CD4-positive, alpha-beta T cell (primary cell): ENCODE measurements at places on chromosomes 4 and X.
A peak's percentile ranks its signal among the peaks of the same experiment; 100 is the strongest.

DNA sequence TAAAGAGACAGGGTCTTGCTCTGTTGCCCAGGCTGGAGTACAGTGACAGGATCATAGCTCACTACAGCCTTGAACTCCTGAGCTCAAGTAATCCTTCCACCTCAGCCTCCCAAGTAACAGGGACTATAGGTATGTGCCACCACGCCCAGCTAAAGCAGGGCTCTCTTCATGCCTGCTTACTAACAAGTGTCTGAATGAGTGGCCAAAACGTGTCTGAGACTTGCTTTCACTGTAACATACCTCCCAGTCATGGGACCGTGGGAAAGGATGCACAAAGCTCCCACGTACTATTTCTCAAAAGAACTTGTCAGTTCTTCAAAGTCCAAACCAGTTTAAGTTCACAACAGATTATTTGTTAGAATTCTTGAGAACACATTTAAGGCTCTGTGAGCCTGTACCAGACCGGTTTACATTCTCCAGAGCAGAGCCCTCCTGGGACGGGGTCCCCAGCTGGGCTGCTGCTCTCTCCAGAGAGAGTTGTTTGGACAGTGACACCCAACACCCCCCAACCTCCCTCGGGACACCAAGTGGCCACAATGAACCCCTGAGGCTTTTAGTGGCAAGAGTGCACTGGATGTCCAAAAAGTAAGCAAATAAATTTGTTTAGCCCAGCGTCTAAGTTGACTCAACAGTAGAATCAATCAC, 24.1 kb downstream of the SH3KBP1 start:
- H3K36me3 ChIP-seq: no peaks in the 10 kb centered on the region
- DNase-seq: no peak
- no peak overlapping the region for H3K4me3 ChIP-seq

DNA sequence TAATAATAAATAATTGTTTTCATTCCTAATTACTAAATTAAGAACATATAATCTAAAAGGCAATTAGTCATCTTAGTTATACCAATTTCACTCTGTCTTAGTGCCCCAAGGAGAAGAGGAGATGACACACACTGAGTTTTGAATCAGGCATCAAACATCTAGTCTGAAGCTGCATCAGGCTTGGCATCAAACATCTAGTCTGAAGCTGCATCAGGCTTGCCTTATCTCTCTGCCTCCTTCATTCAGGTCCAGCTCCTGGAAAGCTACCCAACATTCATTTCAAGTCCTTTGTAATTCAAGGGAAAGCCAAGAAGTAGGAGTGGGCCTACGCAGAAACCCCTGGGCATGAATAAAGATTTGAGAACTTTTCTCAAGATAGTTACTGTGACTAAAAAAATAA, 62.2 kb downstream of the SH3RF1 start:
- H3K4me3 ChIP-seq: no peak overlapping the region
- no peaks in the 10 kb centered on the region for H3K27me3 ChIP-seq
- H3K4me1 ChIP-seq: no peaks in the 10 kb centered on the region
- DNase-seq: no peak

DNA sequence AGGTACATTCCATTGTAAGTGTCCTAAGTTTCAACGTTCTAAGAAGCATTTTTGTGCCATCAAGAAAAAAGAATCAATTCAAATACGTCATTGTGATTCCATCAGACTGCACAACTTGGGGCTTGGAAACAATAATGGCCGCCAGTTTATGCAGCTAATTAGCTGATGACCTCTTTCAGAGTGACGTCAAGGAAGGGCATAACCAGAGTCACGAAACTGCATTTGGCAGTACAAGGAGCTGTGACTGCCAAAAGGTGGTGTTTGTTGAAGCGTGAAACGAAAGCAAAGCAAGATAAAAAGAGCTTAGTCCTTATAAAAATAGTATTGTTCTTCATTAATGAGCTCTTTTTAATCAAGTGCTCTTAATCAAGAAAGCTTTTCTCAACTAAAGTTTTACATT, 81.1 kb upstream of the SH3RF1 start:
- H3K4me3 ChIP-seq: no peak overlapping the region
- no peaks in the 10 kb centered on the region for H3K27me3 ChIP-seq
- no peaks in the 10 kb centered on the region for H3K4me1 ChIP-seq
- no peaks in the 10 kb centered on the region for H3K36me3 ChIP-seq
- no peak for DNase-seq

DNA sequence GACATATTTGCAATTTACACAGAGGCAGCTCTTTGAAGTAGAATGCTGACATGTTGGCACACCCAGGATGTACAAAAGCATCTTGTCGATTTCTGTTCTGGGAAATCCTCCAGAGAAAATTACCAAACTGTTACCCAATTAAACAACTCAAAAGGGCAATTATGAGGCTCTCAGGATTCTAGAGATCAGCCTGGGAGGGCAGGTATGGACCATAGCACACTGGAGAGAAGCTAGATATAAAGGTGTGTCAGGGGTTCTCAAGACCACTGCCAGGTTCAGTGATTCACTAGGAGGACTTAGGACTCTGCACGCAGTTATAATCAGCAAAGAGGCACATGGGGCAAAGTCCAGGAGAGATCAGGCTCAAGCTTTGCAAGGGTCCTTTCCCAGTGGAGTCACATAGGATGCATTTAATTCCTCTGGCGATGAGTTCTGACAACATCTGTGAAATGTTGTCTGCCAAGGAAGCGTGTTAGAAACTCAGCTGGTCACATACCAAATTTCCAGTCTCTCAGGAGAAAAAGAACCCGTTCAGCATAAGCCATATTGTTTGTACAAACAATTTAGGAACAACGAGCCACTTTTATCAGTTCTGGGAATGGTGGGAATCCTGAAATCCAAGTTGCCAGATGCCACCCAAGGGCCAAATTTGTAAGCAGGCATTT, 100.8 kb downstream of the SYTL5 start:
- H3K36me3 ChIP-seq: no peaks in the 10 kb centered on the region
- no peaks in the 10 kb centered on the region for H3K27me3 ChIP-seq
- no peak overlapping the region for H3K27ac ChIP-seq
- H3K4me3 ChIP-seq: no peak overlapping the region
- DNase-seq: no peak

GRCh38 chr4:25104591-25104990, 55.7 kb downstream of the SEPSECS start:
- no peak overlapping the region for H3K4me3 ChIP-seq
- DNase-seq: no peak
- no peaks in the 10 kb centered on the region for H3K4me1 ChIP-seq
- no peaks in the 10 kb centered on the region for H3K27me3 ChIP-seq

DNA sequence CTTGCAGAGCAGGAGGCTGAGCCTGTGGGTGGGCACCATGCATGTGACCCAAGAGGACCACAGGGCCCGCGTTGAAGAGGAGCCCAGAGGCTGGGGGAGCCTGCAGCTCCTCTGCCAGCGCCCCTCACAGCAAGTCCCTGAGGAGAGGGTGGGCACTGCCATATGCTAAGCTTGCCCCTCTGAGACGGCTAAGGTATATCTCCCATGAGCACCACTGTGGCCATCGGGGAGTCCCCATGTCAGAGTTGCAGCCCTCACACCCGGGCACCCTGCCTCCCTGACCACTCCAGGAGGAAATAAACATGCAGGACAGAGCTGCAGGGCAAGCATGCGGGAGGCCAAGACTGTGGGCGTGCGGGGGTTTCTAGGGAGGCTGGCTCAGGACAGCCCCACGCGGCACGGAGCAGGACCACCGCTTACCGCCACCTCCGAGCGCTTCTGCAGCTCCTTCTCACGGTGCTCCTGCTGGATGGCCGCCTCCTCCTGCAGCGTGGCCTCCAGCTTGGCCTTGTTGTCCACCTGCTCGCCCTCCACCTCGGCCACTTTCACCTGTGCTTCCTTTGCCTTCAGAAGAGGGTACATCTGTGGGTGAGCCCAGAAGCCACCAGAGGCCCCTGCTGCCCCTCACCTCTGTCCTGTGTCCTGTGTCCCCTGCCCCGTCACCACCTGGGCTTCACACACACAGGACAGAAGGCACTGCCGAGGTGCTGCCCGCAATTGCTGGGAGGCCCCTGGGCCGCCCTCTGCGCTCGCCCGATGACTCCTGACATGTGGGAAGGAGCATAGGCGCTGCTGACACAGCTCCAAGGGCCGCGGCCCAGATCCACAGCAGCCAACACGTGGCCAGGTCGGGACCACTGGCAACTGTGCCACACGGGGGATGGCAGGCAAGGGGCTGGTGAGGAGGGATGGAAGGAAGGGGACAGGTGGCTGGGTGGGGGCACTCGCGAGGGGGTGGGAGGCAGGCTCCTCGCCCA, 29.8 kb downstream of the FGFR3 start:
- no peak for DNase-seq
- H3K27ac ChIP-seq: no peak overlapping the region
- H3K36me3 ChIP-seq: peaks cover 64% of the 10 kb centered on the region
- H3K27me3 ChIP-seq: no peaks in the 10 kb centered on the region

- no peaks in the 10 kb centered on the region for H3K27me3 ChIP-seq
- H3K36me3 ChIP-seq: peaks cover 22% of the 10 kb centered on the region
- H3K4me1 ChIP-seq: no peaks in the 10 kb centered on the region
These were observed 661 bp upstream of the RBM41 start for GRCh38 chrX:107119283-107119682.

- H3K27me3 ChIP-seq: no peaks in the 10 kb centered on the region
- DNase-seq: no peak
- H3K4me1 ChIP-seq: no peaks in the 10 kb centered on the region
- H3K4me3 ChIP-seq: no peak overlapping the region
- no peaks in the 10 kb centered on the region for H3K36me3 ChIP-seq
- no peak overlapping the region for H3K27ac ChIP-seq
These were observed 1584.8 kb upstream of the ADGRL3 start for GRCh38 chr4:59615316-59615715.

DNA sequence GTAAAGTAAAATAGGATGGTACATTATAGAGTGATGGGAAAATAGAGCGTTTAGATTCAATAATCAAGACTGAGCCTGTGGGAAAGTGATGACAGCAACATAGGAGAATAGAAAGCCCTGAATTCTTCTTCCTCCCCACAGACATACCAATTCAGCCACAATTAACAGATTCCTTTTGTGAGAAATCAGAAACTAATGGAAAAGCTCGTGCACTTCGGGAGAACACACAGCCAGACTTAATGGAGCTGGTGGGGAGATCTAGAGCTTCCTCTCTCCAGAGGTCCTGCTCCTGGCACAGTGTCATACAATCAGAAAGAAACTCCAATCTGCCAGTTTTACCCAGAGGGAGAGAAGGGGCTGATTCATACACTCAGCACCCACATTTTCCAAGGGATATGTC, 676.3 kb upstream of the BOD1L1 start:
- H3K27ac ChIP-seq: no peak overlapping the region
- H3K27me3 ChIP-seq: no peaks in the 10 kb centered on the region
- no peaks in the 10 kb centered on the region for H3K36me3 ChIP-seq
- H3K4me1 ChIP-seq: no peaks in the 10 kb centered on the region
- H3K4me3 ChIP-seq: no peak overlapping the region

DNA sequence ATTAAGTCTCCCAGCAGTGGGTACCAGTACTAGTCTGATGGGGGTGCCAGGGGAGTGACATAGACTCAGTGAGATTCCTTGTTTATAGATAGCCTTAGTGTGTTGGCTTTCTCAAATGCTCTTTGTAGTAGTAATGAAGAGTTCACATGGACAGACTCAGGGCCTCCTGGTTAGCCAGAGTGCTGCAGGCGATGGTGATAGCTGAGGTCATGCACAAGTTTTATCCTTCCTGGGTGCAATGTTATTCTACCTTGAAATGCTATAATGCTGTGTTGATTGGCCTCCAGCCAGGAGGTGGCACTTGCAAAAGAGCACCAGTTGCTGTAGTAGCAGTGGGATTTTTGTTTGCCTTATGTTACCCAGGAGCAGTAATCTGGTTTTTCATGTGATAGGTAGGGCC, 35.5 kb upstream of the ADH4 start:
- DNase-seq: no peak
- H3K27ac ChIP-seq: no peak overlapping the region
- H3K36me3 ChIP-seq: no peaks in the 10 kb centered on the region
- H3K4me1 ChIP-seq: no peaks in the 10 kb centered on the region
- no peak overlapping the region for H3K4me3 ChIP-seq
- H3K27me3 ChIP-seq: no peaks in the 10 kb centered on the region

DNA sequence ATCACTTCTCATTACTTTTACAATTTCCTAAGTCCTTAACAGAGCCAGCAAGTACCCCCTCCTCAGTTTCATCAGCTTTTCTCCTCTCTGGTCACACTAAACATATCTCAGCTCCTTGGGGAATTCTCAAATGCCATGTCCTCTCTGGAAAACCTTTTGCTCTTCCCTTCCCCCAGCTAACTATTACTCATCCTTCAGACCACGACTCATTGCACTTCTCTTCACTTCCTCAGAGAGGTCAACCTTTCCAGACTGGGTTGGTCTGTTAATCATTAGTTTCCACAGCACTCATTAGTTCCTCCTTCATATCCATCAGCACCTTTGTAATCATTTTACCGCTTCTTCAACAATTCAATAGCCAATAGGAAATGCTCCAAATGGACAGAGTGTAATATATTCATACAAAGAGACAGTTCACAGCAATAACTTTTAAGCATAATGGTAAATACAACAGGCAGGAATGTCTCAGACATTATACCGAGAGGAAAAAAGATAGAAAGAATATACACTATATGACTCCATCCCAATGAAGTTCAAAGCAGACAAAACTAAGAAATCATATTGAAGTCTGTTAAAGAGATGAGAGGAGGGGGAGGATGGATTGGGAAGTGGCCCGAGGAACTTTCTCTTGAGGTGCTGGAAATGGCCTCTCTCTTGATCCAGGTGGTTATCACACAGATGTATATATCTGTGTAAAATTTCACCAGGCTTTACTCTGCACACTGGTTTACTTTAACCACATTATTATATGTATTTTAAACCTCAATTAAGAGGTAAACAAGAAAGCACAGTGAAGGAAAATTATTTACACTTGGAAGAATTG, 39.6 kb downstream of the DDX60L start:
- no peaks in the 10 kb centered on the region for H3K4me1 ChIP-seq
- DNase-seq: no peak
- no peaks in the 10 kb centered on the region for H3K27me3 ChIP-seq
- peaks cover 52% of the 10 kb centered on the region for H3K36me3 ChIP-seq
- H3K27ac ChIP-seq: no peak overlapping the region

DNA sequence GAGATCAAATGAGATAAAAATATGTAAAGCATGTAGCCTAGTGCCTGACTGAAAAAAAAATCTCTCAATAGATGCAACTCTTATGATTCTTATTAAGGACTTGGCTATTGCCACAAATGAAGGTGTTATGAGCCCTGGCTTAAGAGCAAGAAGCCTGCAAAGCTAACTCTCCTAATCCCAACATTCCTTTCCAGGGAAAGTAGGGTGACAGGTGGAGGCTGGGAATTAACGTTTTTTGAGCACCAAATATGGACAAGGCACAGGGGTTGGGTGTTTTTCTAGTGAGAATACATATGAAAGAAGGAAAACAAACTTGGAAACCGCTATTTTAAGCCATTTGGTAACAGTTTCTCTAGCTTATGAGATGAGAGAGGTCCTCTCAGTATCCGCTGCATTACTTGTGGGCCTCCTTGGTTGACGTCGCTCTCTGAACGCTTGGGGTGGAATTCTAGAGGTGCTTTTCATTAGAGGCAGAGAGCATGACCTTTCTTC, 2.4 kb downstream of the RHOH start:
- H3K36me3 ChIP-seq: peaks cover 4% of the 10 kb centered on the region
- H3K4me3 ChIP-seq: peak overlapping the region; percentile 74
- peak overlapping the region; percentile 99 for H3K27ac ChIP-seq
- H3K4me1 ChIP-seq: peaks cover 32% of the 10 kb centered on the region
- H3K27me3 ChIP-seq: no peaks in the 10 kb centered on the region
